ENCODE measurements at places on chromosomes 3 and 15.

DNA sequence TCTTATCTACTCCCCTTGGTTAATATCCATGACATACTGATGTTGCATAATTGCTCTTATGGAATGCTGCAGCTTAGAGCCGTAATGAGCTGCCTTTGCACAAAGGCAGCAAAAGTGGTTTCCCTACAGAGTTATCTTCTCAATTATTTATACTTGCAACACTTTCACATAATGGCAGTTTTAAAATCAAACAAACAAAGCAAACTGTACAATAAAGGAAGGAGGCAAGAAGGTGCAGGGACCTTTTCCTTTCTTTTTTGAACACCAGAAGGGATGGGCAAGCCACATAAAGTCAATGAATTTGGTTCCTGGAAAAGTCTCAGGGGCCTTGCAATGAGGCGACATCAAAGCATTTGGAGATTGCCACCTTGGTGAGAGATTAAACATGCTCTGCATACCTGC, 188.0 kb downstream of the MEIS2 start:
- DNase-seq = no peak

GRCh38 chr3:5428607-5429516, 241.4 kb downstream of the EDEM1 start:
- DNase-seq = peak; percentile 19

DNA sequence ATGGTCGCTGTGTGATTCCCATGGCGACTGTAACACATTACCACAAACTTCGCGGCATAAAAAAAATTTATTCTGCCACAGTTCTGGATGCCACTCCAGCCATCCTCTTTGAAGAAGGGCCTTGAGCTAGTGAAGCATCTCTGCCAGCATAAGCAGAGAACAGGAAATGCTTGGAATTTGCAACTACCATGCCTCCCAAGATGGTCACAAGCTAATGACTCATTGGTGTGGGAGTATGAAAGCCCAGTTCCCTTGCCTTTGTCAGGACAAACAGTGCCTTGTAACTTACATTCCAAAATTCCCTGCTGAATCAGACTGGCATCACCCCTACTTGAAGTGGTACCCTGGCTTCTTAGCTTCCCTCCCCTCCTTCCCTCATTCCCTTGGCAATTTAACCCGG, 129.7 kb downstream of the PROS1 start:
- DNase-seq = peak; percentile 75

- no peak for DNase-seq
These were observed 519.3 kb upstream of the CADM2 start for GRCh38 chr3:84439476-84439875.

- no peak for DNase-seq
These were observed 143.9 kb downstream of the GABRB3 start for GRCh38 chr15:26628879-26629529.

DNA sequence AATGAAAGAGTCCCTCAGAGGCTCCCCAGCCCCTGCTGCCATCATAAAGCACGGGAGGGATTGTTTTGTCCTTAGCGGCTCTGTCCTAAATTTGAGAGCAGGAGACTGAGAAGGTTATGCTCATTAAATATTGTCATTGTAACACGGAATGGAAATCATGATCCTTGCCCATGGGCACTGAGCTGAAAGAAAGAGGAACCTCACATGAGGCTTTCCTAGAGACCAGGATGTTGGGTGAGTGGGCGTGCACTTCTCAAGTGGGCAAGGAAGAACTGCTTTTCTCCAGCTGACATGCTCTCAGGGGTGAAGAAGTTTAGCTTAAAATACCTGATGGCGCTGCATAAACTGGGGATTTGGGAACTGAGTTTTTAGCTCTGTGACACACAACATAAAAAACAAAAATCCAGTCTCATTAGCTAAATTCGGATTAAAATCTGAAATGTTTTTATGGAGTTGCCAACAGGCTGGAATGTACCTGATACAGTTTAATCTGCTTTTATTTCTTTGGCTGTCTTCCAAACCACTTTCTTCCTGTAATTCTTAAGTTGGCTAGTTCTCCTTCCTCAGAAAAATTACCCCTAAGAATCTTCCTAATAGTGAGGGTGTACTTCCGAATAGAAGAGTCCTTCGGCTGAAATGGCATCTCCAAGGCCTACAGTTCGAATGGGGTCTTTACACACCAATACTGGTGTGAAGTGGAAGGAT, 31.7 kb downstream of the ADPGK start:
- DNase-seq = peak; percentile 11

GRCh38 chr3:39990532-39990931, 181.1 kb downstream of the MYRIP start:
- DNase-seq = peak; percentile 48
